Esophagus muscularis mucosa (tissue), 4 donors: ENCODE measurements at places on chromosomes 13 and 19. TPM values are rescaled to one million over a fixed set of nuclear protein-coding genes. Genes with fewer than 3 reads are reported as not detected.

EBI3 gene
- 1.1 TPM for total RNA-seq

- DNase-seq, result no peak
These were observed 80.4 kb downstream of the MAP4K1 start for GRCh38 chr19:38537071-38537936.

GRCh38 chr13:93243375-93244063 lies 16.9 kb downstream of the GPC6 start:
- DNase-seq, result no peak

GRCh38 chr13:111046590-111047141 lies 68.4 kb upstream of the ARHGEF7 start:
- peak; percentile 90 for DNase-seq

GRCh38 chr13:21066946-21067345 lies 5.6 kb upstream of the LATS2 start:
- no peak for DNase-seq

DNA sequence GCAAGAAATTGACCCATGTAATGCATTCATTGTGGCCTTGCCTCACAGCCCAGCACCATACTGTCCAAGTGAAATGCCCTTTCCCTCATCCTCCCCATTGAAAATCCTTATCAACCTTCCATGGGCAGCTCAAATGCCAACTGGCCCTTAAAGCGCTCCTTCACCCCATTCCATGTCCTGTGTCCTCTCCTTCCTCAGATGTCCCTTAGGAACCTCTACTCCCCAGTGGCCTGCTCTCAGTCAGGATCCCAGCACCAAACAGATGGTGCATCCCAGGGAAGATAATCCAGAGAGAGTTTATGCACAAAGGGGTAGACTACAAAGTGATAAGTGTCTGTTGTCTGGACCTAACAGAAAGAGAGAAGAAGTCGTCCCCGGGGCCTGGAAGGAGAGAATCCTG lies 407.4 kb upstream of the ZNF507 start:
- peak; percentile 62 for DNase-seq
